AML-193 (cell line): ENCODE measurements at places on chromosomes 5 and 9.

- DNase-seq = no peak
These were observed 20.6 kb downstream of the GNAQ start for GRCh38 chr9:78011049-78011448.

DNA sequence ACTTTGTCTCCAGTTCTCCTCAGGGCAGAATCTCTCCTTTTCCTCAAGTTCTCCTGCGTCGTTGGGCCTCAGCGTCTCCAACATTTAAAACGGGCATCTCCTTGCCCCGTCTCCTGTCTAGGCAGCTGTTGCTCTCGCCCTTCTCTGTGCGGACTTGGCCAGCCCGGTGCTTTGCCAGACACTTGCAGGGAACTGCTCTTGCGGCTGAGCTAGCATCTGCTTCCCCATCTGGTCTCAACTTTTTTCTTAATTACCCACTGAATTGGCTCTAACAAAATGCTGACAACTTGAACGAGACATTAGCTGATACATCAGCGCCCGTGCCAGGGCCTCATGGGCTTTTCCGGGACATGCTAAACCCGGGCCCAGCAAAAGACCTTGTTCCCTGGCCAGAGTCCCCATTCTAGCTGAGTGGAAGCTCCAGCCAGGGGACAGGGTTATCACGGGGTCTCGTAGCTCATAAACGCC, 25.1 kb downstream of the ZNF618 start:
- no peak for DNase-seq

DNA sequence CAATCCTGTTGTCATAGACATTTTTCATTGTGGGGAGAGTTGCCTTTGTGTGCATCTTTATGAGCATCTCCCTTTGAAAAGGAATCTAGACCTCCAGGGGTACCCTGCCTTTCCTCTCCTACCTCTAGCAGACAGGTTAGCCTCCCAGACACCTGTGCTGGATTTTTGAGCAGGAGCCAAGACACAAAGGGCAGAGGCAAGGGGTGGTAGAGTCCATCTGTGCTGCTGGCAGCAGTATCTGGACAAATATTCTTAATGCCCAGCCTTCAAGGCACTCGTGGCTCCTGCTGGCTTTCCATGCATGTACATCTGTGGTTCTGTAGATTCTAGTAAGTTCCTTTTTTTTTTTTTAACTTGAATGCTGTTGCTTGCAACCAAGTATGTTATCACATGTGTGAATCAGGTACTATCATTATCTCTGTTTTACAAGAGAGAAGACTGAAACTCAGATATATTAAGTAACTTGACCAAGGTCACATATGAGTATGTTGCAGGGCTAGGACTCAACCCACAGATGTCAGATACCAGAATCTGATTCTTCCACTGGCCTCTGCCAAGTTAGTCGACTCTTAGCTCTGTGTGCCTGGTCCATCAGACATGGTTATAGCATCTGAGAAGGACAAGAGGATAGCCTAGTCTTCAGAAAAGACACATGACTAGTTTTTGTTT, 32.9 kb upstream of the GPR151 start:
- DNase-seq = no peak

- DNase-seq = no peak
These were observed 55.0 kb downstream of the C9orf57 start for GRCh38 chr9:72005451-72005850.

- no peak for DNase-seq
These were observed 250.9 kb upstream of the ZNF608 start for GRCh38 chr5:124997186-124997893.

- DNase-seq = peak; percentile 53
These were observed at the start of gene FRMD3 for GRCh38 chr9:83538172-83538889. Gene FRMD3, minus strand, starts transcription at chr9:83538401. Its CDS starts 170 bp downstream, at chr9:83538231.

GRCh38 chr9:136623842-136624183, 38.9 kb upstream of the EGFL7 start:
- no peak for DNase-seq

DNA sequence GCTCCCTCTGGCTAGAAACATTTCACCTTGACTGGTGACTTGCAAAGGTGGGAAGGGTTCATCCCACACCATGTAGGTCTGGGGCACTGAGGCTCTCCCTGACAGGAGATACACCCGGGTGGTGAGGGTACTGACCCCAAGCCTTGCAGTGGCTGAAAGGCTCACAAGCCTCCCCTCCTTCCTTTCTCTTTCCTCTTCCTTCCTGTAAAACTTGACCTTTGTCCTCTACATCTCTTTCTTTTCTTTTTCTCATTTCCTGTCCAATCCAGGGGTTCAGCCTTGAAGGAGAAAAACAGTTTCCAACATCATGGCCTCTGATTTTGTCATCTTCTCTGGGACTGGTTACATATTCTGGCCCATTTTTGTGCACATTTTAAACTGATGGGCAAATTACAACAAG, 16.6 kb downstream of the FBP2 start:
- no peak for DNase-seq

DNA sequence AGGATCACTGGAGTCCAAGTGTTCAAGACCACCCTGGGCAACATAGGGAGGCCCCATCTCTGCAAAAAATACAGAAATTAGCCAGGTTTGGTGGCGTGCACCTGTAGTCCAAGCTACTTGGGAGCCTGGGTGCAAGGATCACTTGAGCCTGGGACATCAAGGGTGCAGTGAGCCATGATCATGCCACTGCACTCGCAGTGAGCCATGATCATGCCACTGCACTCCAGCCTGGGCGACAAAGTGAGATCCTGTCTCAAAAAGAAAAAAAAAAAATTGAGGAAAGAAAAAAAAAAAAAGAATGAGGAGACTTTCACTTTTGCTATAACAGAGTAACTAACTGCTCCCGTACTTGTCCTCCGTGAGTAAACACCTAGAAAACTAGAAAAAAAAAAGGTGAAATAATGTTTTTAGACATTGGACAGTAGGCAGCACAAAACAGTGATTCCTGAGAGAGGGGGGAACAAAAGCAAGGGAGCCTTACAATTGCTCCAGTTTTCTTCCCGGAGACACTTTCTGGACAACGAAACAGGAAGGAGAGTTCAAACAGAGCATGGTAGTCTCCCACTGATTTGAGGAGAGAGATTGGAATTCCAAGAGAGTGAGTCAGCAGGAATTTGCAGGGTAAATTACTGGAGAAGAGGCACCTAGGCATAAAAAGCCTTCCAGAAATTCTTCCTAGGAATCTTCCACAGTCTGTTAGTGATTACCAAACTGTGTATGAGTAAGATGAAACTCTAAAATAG, 6.9 kb upstream of the ZBTB5 start:
- no peak for DNase-seq

DNA sequence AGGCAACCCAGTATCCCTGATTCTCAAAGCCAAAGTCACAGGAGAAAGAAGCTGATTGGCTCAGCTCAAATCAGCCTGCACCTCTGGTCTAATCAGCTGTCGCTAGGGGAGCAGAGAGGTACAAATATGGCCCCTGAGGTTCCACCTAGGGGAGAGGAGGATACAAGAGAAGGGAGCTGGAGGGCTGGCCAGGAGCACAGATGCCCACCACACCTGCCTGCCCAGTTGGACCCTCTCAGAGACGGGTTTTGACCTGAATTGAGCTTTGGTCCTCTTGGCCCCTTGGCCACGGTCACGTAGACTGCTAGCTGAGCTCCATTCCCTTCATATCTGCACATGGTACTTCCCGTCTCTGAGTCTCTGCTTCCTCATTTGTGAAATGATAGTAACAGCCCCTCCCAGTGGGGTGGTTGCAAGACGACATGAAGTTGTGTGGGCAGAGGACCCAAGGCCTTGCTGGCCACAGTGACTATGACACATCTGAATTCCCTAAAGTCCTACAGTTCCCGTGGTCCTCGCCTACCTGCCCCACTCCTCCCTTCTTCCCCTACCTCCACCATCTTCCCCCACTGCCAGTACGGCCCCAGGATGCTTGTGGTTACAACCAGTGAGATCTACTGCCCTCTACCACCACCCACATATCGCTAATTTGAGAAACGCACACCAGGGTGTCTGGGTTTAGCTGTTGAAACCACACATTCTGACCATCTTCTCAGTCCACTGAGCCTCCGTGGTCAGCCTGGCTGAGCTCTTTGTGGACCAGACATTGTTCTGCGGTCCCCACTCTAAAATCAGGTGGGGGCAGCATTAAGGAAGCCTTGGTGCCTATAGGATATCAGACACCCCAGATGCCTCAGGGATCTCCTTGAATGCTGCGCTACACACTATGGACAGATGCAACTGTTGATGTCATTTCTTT, 60.3 kb upstream of the NEK6 start:
- peak; percentile 94 for DNase-seq

- no peak for DNase-seq
These were observed 615.6 kb downstream of the EBF1 start for GRCh38 chr5:158484150-158484549.

DNA sequence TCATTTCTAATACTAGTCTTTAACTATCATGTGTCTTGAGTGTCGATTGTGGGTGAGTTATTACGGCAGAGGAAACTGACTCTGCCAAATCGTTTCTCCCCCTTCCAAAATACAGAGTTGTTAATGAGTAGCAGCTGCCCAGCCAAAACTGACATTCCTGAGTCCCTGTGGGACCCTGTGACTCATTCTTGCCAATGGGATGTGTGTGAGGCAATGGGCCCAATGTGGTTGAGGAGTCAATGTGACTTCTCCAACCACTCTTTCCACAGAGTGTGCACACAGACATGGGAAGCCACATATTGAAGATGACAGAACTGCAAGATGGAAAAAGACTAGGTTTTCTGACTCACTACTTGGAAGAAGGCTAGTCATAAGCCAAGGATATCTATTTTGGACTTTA, 434.7 kb downstream of the DTWD2 start:
- no peak for DNase-seq

DNA sequence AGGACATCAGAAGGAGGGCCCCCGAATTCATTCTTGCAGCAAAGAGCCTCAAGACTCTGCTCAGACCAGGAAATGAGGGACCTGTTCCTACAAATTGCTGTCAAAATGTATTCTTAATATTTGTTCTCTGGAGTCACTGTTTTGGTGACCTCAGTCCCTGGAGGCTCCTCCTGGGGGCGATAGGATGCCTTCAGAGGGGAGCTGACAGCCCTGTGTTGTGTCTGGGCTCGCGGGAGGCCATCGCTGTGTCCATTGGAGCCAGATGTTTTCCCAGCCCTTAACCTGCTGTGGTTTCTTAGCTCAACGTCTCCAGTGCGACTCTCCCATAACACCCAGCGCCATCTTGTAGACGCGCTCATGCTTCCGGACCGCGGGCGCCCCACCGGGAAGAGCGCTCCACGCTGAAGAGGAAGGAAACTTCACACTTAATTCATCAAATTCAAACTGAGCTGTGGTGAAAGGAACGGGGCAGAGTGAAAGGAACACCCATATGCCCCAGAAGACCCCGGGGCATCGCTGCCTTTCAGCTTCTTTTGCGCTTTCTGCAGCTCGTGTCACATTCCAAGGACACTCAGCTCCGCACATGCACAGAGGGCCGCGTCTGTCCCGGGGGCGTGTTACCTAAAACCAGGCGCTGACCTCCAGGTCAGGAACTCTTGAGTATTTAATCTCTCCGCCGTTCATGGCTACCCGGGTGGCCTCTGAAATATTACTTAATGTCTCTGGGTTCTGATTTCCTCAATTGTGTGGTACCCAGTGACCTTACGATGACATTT, 112.3 kb upstream of the GDNF start:
- no peak for DNase-seq

- peak; percentile 39 for DNase-seq
These were observed 26.3 kb downstream of the SPZ1 start for GRCh38 chr5:80346055-80346454.

GRCh38 chr9:134925011-134925511, 7.3 kb upstream of the FCN1 start:
- DNase-seq = no peak

DNA sequence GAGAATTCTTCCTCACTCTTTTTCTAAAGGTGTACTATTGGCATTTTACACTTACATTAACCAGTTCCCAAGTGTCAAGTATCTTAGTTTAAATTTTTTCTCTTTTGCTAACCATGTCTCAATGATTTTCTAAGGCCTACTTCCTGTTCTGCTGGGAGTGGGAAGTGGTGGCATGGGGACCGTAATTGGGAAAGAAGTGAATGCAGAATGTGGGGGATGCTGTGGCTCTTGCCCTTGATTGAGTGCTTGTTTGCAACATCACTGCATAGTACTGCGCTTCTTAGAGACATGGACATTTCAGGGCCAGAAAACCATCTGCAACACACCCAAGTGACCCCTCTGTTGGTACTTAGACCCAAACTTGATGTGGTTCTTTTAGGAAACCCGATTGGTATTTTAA, 32.8 kb downstream of the MRRF start:
- peak; percentile 65 for DNase-seq
